Activated naive CD8-positive, alpha-beta T cell treated with anti-CD3 and anti-CD28 coated beads, Interleukin-2, amount 50 U/mL, for 24 hours (primary cell): ENCODE measurements at places on chromosomes 16 and 17.

DNA sequence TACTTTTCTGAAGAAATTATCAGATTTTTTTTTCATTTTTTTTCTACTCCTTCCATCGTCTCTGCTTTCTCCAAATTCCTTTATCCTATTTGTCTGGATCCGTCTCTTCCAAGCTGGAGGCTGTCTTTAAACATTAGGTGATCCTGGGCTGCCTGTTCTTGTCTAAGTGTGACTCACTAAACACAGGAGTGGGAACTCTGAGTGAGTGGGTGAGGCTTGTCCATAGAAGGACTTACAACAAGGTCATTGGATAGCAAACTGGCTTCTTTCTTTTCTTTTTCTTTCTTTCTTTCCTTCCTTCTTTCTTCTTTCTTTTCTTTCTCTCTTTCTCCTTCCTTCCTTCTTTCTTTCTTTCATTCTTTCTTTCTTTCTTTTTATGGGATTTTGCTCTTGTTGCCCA lies 18.2 kb downstream of the ALOX15 start:
- DNase-seq, result no peak

GRCh38 chr17:2542456-2542855 lies 30.8 kb upstream of the METTL16 start:
- peak; percentile 23 for DNase-seq

DNA sequence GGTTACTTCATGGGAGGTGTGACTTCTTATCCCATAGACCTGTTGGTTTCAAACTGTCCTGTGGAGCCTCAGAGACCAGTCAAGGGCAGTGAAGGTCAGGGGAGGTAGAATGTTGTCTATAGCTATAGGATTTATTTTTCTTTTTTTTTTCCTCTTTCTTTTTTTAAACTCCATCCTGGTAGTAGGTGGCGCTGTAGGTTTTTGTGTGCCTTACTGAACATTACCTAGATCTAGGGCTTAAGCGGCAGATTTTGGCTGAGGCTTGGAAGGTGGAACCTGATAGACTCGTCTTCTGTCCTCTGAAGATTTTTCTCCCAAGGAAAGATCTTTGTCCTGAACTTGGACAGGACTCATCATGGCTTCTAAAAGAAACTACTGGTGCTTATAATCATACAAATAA lies 8.2 kb upstream of the LASP1NB start:
- DNase-seq, result no peak

DNA sequence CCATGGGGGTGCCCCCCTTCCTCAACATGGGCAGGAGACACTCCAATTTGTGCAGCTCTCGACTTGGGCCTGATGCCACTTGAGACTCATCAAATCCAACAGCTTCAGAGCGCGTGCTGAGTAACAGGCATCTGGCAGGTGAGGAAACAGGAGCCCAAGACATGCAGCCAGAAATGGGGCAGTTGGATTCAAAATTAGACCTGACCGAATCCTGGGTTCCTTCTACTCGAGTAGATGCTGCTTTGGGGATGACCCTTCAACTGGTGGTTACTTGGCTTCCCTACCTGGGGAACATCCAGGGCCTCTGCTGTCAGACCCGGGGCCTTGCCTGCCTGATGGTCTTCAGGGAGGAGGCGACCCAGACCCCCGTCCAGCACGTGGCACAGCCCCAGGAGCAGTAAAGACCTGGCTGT lies 488 bp upstream of the NTN3 start:
- no peak for DNase-seq

GRCh38 chr16:67910158-67910557 lies 17.1 kb downstream of the PSKH1 start:
- no peak for DNase-seq

DNA sequence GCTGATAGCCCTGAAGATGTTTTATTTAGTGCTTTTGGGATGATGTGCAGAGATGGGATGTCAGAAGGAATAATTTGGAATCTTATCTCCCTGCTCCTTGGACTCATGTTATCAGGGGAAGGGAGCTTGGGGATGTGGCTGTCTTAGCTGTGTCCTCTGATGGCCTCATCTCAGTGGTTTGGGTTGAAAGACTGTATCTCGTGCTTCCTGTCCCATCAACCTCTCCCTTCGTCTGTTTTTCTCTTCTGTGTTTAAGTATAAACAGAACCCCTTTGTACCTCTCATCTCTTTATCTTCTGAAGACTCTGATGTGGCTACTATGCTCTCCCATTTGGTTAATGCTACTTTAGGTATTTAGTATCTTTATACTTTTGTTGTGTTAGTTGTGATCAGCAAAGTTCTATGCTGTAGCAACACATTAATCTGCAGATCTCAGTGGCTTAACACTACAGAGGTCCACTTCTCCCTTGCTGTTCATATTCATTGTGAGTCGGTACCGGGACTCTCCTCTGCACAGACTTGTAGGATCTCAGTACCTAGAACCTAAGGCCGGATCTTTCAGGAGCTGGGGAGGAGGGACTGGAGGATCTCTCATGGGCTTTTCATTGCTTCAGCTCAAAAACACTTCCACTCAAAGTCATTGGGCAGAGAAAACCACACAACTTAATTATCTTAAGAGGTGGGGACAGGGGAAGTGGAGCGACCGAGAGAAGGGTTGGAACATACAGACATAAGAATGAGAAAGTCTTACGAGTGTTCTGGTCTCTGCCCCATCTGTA lies 28.8 kb downstream of the PRKCA start:
- no peak for DNase-seq

- DNase-seq, result no peak
These were observed 332.1 kb downstream of the C16orf95 start for GRCh38 chr16:86984991-86985647.

DNA sequence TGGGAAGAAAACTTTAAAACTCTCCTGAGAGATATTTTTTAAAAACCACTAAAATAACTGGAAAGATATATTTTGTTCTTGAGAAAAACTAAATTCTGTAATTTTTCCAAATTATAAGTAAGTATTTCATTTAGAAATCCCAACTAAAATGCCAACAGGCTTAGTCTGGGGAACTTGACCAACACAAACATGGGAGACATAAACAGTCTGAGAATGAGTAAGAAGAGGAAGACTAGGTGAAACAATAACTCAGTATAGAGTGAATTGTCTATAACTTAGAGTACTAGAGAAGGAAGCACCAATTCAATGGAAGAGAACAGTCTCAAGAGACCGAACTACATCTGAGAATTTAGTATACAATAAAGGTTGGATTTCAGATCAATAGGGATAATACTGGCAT lies 2.9 kb downstream of the CMTM1 start:
- no peak for DNase-seq

DNA sequence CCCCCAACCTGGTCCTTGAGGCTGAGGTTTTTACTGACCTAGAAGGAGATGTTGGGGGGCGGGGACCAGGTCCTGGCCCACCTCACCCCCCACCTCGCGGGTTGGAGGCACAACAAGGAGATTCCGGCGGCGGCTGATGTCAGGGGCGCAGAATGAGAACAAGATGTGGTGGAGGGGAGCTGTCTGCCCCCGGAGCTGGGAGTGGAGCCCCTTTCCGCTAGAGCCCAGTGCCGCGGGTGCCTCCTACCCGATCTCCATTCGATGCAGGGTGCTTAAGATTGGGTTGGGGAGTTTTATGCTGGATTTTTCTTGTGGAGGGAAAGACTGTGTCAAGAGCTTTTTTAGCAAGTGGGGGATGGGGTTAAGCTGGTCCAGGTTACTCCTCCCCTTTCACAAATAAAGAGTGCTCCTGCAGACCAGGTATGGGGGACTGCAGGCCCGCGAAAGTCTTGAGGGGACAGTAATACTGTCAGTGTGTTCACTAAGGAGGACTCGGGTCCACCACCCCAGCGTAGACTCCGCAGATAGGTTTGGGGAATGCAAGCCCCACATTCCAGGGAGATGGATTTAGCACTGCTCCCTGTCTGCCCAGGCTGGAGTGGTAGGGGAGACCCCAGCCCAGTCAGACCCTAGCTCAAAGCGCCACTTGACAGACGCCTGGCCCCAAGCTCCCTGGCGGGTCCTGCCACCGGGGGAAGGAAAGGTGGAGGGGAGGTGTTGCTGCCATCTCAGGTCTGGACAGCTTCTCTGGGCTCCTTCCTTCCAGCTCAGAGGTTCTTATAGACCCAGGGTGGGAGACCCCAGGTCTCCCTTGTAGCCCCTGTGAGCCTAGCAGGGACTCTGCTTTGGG lies 2.0 kb downstream of the CACNA1G start:
- DNase-seq, result peak; percentile 21

GRCh38 chr16:13982451-13982850 lies 62.5 kb downstream of the ERCC4 start:
- DNase-seq, result no peak

DNA sequence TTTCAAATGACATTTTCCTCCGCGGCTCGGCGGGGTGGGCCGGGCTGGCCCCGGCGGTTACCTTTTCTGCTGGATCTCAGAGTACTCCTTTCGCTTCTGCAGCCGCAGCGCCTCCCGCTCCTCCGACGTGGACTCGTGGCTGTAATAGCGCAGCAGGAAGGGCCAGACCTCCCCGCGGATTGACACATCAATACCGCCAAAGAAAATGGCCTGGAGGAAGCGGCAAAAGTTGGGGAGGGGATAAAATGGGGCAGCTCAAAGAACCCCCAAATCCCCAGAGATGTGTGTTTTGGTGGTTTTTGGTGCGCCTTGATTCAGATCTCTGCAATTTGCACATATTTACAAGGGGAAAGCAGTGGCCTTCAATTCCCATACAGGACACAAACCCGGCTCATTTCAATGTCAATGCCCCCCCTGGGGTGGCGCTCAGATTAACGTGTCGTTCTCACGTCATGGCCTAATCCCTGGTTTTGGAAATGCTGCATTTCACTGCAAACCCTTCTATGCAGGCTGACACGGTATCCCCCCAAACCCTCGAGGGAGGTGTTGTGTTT lies 85.9 kb downstream of the TBC1D16 start:
- no peak for DNase-seq
